ENCODE measurements at places on chromosomes 4 and X.

DNA sequence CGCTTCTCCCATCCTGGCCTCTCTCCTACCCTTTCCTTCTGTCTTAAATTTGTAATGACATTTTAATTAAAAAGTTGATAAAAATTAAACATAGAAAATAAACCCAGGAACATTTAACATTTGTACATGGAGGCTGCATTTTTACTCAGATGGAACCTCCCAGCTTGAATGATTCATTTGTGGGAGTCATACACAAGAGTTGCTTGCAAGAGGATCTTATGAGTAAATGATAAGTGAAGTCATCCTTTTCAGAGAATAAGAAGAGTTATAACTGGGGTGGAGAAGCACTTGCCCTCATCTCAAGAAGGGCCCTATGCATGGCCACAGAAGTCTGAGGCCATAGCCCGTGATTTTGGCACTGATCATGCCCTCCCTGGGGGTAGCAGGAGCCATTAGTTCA, 482.9 kb upstream of the BOD1L1 start:
- DNase-seq = no peak

- no peak for DNase-seq
Observed at GRCh38 chrX:124338733-124339514, 6.5 kb downstream of the TEX13D start.

DNA sequence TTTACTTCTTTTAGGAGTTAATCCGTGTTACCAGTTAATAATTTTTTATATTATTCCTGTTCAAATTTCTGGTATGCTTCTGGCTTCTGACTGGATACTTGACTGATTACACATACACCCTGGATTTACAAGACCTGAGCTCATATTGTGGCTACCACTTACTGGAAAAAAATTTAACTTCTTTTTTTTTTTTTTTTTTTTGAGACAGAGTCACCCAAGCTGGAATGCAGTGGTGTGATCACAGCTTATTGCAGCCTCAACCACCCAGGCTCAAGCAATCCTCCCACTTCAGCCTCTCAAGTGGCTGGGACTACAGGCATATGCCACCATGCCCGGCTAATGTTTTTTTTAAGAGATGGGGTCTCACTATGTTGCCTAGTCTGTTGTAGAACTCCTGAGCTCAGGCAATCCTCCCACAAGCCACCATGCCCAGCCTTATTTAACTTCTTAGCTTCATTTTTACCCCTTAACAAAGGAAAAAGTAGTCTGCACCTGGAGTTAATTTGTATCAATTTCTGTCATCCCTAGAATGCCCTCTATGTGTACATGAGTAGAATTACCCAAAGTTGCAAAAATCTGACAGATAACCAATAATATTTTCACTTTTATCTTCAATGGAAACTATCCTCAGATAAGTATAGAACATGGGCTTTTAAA, 50.3 kb downstream of the TMEM165 start:
- no peak for DNase-seq

- no peak for DNase-seq
Observed at GRCh38 chr4:92014067-92014466, 289.7 kb upstream of the GRID2 start.

- DNase-seq = no peak
Observed at GRCh38 chr4:80990851-80991250, 39.7 kb upstream of the BMP3 start.

- no peak for DNase-seq
Observed at GRCh38 chr4:158213466-158213865, 3.2 kb downstream of the TMEM144 start.

DNA sequence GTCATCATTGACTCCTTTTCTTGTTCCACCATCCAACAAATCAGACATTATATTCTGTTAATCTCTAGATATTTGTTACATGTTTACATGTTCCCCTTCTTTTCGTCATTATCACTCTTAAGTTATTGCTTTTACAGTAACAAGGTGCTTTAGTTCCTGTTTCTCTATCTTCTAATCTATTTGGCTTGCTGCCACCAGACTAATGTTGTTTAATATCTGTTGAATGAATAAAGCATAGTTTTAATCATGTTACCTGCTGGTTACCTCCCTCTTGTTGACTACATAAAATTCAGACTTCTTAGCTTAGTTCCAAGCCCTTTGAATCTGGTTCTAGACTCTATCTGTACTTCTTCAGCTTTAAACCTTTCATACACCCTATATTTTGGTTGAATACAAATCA, 129.8 kb upstream of the TRIM2 start:
- DNase-seq = no peak

- no peak for DNase-seq
Observed at GRCh38 chr4:110034026-110034393, 121.3 kb downstream of the EGF start.

All from dermis microvascular lymphatic vessel endothelial cell (primary cell).